ENCODE measurements at places on chromosomes 3 and 15.
A peak's percentile ranks its signal among the peaks of the same experiment; 100 is the strongest.

DNA sequence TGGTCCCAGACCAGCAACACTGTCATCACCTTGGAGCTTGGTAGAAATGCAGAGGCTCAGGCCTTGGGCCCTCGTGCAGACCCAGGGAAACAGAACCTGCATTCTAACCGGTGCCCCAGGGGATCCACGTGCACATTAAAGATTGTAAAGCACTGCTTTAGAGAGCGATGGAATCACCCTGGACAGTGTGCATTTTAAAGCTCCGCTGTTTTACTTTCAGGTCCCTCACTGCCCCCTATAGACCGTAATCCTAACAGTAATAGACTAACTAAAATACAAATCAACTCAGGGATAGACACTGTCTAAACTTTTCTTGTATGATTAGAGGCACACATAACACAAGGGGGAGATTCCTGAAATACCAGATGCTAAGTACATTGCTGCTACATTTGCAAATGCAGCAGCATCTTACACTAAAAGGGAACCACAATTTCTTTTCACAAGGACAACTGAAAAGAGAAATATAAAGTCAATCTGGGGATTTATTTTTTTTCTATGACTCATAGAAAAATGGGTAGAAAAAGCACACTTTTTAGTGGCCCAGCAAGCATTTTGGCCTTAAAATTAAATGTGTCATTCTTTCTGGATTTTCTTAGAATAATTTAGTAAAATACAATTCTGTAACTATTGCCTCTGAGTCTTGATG lies 10.5 kb upstream of the SH3GL3 start:
- DNase-seq: no peak

- DNase-seq: no peak
Observed at GRCh38 chr15:50562735-50563640, 16.5 kb upstream of the USP50 start.

- no peak for DNase-seq
Observed at GRCh38 chr15:91055548-91056331, 33.3 kb upstream of the VPS33B start.

DNA sequence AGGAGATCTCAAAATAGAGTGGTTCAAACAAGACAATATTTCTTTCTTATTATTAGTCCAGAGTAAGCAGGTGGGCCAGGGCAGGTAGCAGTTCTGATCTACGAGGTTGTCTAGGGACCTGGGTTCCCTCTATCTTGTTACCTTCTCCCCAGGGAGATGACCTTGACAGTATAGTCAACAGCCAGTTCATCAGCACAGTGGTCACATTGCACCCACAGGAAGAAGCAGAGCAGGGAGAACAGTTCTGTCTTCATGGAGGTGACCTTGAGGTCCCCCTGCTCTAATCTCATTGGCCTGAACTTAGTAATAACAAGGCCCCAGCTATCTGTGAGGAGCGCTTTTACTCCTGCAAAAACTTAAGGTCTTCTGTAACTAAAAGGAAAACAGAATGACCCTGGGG lies 21.7 kb downstream of the SLC49A4 start:
- DNase-seq: no peak

DNA sequence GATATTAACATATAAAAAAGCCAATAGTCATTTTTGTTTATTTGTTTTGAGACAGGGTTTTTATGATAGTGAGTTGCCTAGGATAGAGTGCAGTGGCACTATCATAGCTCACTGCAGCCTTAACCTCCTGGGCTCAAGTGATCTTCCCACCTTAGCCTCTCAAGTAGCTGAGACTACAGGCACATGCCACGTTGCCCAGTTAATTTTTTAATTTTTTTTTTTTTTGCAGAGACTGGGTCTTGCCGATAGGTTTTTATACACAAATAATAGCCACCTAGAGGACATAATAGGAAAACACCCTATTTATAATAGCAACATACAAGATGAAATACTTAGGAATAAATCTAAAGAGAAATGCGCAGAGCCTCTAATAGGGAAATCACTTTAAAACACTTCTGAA lies 13.3 kb downstream of the EIF3J start:
- DNase-seq: no peak

GRCh38 chr3:45180051-45180450 lies 33.9 kb upstream of the CDCP1 start:
- DNase-seq: no peak

DNA sequence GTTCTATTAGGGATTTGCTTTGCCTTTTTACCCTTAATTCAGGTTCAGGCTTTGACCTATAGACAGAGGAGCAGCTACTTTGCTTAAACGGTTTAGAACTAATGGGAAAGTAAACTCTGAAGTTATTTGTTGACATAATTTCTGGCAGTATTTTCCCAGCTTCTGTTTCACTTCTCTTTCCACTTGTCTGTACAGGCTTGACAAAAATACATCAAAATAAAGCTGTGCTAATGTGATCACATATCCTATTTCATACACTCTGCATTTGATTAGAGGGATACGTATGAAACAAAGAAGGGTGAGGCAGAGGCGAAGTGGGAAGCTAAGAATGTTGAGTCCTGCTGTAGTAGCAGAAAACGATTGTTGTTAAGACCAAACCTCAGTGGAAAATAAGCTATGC lies 389.1 kb upstream of the RARB start:
- DNase-seq: no peak

DNA sequence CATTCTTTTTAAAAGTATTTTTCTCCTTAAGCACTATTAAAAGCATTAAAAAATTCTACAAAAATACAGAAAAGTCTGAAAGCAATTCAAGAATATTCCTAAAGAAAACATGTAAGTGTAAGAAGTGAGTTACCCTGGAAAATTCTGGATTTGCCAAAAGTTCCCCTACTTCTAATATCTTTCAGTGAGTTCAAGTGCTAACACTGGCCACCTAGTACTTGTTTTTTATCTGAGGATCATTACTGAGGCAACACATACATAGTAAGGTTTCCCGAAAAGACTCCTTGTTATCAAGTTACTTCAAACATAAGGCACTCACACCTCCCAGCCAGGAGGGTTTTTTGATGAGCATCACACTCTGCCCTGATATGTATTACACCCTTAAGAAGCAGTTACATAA lies 158.4 kb downstream of the TIGIT start:
- no peak for DNase-seq

GRCh38 chr15:89845305-89845893 lies 30.7 kb upstream of the ANPEP start:
- no peak for DNase-seq

- no peak for DNase-seq
Observed at GRCh38 chr15:58608711-58609110, 140.8 kb downstream of the ADAM10 start.

- no peak for DNase-seq
Observed at GRCh38 chr3:140165781-140166180, 230.8 kb downstream of the CLSTN2 start.

GRCh38 chr3:133038731-133039375 lies 662 bp downstream of the TMEM108 start:
- peak; percentile 54 for DNase-seq

GRCh38 chr15:44775953-44776352 lies 39.6 kb downstream of the TRIM69 start:
- DNase-seq: no peak

DNA sequence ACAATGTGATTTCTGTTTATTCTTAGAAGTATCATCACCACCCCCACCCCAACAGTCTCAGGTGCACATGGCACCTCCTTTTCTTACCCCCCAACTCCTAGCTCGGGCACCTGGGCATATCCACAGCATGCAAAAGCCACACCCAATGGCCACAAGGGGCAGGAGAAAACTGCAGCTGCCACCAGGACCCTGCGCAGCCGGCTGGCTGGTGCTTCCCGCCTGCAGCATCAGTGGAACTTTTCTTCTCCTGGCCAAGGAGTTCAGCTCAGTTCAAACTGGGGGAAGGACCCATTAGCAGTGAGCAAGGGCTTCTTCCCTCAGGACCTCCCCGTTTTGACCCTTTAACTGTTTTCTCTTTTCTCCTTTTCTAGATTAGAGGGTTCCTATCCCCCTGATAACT lies 44.8 kb downstream of the TM4SF18 start:
- DNase-seq: no peak

DNA sequence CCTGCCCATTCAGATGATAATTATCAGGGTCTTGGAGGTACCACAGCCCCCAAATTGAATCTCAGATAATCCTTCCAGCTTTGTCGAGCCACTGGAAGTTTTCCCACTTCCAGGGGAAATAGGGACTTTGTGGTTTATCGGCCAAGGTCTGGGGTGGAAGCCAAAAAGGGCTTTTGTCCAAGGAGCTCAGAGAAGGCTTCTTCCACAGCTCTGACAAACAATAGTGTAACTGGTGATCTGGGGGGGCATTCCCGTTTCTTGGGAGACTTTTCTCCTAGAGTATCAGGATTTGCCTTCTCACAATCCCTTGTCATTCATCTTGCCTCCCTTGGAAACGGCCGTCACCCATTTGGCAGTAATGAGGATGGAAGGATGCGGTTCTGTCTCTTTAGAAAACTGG lies 18.4 kb downstream of the SRGAP3 start:
- no peak for DNase-seq

GRCh38 chr3:420584-420983 lies 224.0 kb downstream of the CHL1 start:
- no peak for DNase-seq

DNA sequence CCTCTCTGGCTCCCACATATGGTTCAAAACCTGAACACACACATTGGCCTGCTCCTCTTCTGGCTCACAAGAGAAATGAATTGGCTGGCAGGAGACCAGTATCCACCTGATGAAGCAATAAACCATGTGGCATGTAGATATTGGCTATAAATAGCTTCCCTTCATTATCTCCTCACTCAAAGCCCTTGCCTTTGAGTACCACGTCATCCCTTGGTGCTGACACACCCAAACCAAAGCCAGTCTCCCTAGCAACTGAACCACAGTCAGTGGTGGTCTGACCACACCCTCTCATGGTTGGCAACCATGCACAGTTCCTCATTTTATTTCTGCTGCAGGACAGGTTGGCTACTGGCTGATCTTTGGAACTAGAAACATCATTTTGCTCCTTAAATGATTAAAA lies 98.8 kb downstream of the ZNF621 start:
- DNase-seq: no peak

- DNase-seq: no peak
Observed at GRCh38 chr3:73863546-73864079, 238.9 kb upstream of the PDZRN3 start.

DNA sequence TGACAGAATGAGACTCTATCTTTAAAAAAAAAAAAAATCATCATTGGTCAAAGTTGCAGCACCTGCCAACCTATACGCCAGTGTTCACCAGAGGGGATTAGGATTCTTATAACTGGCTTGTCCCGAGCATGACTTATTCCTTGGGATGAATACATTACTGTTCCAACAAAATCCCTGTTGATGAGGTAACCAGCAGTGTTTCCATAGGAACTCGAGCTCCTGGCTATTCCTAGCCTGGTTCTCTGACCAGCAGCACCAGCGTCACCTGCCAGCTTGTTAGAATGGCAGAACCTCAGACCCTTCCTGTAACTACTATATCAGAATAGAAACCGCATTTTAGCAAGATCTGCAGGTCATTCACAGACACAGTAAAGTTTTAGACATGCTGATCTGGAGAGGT lies 364.4 kb downstream of the PTPRG start:
- DNase-seq: no peak

GRCh38 chr15:33293713-33294334 lies 16.9 kb upstream of the RYR3 start:
- DNase-seq: no peak

DNA sequence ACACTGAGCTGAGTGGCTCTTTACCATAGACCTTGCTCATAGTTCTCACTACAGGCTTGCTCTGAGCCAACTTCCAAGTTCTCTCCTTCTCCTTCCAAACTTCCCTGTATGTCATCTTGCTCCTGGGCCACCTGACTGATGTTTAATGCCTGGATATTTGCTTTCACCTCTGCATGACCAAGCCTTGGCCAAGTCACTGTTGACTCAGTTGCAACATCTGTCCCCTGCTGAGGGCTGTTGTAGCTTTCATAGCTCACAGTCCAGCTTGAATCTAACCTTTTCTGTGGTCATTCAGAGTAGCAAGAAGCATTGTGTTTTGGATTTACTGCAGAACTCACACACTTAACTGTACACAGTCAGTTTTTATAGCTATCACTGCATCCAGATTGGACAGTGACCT lies 171.8 kb upstream of the ROPN1 start:
- no peak for DNase-seq

GRCh38 chr3:190870127-190870526 lies 7.6 kb upstream of the GMNC start:
- DNase-seq: no peak

DNA sequence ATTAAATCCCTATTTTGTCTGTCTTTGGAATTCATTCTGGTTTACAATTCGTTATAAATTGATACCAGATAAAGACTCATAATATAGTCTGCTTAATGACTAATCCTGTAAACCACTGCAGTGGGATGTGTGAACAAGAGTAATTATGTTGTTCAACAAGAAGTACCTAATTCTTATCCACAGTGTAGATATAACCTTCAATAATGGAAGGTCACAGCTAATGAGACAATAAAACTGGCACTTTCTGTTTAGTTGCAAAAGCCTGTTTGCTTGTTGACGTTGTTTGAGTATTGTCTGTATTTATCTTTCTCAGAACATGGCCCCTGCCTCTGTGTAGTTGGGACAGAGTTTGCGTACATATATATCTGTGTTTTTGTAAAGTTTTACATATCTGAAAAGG lies 26.7 kb downstream of the PIAS1 start:
- no peak for DNase-seq

DNA sequence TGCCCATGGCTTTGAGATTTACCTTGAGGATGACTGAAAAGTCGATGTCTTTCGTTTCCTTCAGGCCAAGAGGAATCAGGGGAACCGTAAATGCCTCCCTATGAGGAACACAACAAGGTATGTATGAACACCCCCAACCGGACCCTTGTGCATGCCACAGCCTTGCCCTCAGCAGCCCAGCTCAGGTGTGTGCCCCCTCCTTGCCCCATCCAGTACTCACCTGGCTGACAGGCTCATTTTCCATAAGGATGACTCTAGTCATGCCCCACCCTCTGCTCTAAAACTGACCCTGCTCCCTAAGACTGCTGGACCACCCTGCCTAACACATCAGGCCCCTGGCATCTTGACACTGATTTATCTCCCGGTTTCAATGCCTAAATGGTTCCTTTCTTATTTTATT lies 270.0 kb downstream of the GOLGA6L6 start:
- no peak for DNase-seq

GRCh38 chr15:70795311-70795665 lies 31.9 kb upstream of the UACA start:
- DNase-seq: no peak

DNA sequence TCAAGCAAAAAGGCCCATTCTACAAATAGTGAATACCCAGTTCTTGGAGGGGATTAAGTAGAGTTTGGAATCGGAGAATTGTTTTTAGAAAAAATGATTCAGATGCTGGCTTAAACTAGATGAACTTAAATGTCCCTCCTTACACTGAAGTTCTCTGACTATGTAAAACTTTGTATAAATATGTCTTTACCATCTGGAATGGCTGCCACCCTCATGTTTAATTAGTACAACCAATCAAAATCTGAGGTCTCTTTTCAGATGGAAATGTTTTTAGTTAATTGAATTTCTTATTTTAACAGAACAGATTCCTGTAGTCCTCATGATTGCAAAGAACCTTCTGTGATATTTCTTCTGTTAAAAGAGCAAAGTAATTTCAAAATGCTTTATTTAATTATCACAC lies 94.8 kb downstream of the CADM2 start:
- no peak for DNase-seq
